AG04449 (cell line): ENCODE measurements at places on chromosomes 11 and 22.

GRCh38 chr11:134063124-134063495, 5.8 kb upstream of the JAM3 start:
- no peak for DNase-seq

GRCh38 chr11:77044886-77045285, 10.7 kb downstream of the B3GNT6 start:
- no peak for DNase-seq

DNA sequence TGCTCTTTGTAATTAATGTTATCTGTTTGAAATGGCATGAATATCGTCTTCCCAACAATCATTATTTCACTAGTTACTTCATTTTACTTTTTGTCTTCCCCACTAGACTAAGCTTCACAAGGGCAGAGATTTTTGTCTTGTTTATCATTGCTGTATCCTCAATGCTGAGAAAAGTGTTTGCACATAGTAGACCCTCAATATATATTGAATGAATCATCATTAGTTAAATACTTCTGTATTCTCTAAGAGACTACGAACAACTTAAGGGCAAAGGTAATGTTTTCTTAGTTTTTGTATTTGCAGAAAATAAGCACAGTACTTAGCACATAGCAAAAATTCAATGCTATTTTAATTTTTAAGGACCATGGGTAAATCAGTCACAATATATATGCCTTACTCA, 95.9 kb downstream of the CCDC73 start:
- DNase-seq, result no peak

DNA sequence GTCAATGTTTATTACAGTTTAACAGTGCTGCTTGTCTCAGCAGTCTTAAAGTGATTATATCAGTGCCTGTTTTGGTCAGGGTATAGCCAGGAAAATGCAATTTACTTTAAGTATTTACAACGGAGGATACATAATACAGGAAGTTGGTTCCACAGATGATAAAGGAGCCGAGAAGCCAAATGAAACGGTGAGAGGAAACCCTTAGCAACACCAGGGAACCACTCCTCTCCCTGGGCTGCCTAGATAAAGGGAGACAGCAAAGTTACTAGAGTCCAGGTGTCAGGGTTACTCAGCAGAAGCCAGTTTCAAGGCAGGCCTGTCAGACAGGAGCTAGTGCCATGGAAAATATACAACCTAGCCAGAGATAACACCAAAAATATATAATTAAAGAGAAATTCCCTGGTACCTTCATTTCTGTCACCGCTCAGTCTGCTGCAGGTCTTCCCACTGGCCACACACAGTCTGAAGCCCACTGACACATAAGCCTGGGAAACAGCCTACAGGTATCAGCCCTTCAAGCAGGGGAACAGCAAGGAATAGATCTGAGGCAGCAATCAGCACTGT, 55.5 kb downstream of the FAM76B start:
- DNase-seq, result no peak

GRCh38 chr11:28460348-28460747, 352.2 kb downstream of the METTL15 start:
- DNase-seq, result no peak
